Nephron progenitor cell (in vitro differentiated cells): ENCODE measurements at places on chromosomes 1 and 21.

DNA sequence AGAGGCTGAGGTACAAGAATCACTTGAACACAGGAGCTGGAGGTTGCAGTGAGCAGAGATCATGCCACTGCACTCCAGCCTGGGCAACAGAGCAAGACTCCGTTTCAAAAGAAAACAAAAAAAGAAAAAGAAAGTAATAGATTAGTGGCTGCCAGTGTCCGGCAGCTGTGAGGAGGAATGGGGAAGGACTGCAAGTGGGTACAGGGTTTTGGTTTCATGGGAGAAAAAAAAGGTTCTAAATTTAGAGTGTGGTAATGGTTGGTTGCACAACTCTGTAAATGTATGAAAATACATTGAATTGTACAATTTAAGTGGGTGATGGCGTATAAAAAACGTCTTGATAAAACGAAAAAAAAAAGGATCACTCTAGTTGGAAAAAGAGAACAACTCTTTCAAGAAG, 6.7 kb downstream of the TAF1A start:
- no peak for DNase-seq

DNA sequence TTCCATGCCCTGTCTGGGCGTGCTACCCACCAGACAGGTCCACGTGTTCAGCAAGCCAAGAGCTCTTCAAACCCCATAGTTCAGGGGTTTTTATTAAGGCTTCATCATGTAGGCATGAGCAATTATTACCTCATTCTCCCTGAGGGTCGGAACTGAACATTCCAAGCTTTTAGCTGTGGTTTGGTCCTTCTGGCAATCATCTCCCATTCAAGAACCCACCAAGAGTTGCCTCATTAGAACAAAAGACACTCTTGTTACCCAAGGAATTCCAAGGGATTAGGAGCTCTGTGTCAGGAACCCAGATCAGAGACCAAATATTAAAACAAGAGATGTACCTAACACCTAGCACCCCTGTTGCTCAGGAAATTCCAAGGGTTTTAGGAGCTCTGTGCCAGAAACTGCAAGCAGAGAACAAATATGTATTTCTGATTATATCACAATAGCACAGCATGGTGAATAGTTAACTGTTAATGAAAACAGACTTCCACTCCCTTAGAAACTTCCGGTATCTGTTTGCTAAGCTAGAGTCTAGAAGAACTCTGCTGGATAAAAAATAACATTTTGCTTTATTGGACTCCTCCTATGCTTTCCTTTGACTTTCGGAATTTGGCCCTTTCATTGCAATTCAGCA, 201.2 kb upstream of the L1TD1 start:
- no peak for DNase-seq

- DNase-seq, result no peak
Observed at GRCh38 chr1:5658340-5659316, 333.6 kb downstream of the NPHP4 start.

DNA sequence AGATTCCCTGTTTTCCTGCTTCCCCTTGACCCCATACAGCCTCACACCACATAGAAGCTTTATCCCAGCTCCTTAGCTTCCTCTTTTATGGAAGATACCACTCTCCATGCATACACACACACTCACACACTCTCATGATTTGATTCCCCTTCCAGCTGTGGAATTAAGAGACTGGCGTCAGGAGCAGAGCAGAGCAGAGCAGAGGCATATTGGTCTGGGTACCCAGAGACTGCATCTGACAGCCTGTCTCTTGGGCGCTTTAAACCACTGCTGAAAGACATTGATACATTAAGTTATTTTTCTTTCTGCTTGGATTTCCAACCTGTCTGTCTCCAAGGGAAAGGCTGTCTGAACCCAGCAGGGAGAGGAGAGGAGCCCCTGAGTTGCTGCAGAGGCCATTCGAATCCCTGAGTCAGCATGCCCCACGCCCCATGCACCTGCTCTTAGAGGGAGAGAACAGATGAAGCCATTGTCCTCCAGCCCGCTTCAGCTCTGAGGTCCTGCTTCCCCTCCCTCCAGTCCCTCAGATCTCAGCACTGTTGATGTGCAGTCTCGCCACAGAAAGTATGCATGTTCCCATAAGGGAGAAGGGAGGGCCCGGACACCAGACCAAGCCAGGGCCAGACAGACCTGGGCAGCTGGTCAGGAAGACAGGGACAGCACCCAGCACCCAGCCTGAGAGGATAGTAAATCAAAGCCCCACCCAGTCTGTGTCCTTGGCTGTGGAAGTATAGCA, 66.7 kb upstream of the GJB5 start:
- no peak for DNase-seq

GRCh38 chr21:14271641-14272040, 55.7 kb downstream of the RBM11 start:
- no peak for DNase-seq

DNA sequence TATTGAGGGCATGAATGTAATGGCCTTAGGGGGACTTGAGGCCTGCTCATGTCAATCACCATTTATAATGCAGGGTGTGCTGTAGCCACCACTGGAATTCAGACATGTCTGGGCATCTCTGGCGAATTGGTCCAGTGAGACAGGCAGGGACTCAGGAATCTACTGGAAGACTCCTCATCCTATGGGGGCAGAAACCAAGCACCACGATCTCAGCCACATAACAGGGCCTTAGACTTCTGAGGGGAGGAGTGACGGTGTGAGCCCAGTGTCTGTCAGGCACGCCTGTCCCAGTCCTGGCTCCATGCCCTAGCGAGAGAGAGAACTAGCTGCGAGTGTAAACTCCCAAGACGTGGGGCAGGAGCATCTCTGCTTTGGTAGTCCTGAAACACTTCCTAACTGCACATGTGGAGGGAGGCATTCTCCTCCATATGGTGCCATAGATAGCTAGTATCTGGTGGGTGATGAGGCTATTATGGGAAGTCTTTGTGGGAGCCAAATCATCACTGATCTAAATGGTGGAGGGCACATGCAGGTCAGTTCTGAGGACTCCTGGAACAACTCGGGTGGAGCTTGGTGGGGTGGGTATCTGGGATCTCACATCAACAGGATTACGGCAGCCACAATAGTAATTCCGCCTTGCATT, 29.8 kb upstream of the KIAA0040 start:
- DNase-seq, result no peak
